ENCODE measurements at places on chromosomes 1 and 21. TPM values are rescaled to one million over a fixed set of nuclear protein-coding genes. Genes with fewer than 3 reads are reported as not detected.

S100B gene
- not detected for total RNA-seq

LIN28A gene
- not detected for total RNA-seq

LCE1F gene
- total RNA-seq, result not detected

MEGF6 gene
- 11.9 TPM for total RNA-seq

ANKRD65 gene
- total RNA-seq, result not detected

OR4F29 gene
- total RNA-seq, result not detected

Measured in A549 treated with CpdA at 1 μM for 4 hours (cell line).